AG04449 (cell line): ENCODE measurements at places on chromosomes 3 and 15.

- no peak for DNase-seq
Measured at GRCh38 chr15:44458429-44458828, 31.0 kb downstream of the CTDSPL2 start.

DNA sequence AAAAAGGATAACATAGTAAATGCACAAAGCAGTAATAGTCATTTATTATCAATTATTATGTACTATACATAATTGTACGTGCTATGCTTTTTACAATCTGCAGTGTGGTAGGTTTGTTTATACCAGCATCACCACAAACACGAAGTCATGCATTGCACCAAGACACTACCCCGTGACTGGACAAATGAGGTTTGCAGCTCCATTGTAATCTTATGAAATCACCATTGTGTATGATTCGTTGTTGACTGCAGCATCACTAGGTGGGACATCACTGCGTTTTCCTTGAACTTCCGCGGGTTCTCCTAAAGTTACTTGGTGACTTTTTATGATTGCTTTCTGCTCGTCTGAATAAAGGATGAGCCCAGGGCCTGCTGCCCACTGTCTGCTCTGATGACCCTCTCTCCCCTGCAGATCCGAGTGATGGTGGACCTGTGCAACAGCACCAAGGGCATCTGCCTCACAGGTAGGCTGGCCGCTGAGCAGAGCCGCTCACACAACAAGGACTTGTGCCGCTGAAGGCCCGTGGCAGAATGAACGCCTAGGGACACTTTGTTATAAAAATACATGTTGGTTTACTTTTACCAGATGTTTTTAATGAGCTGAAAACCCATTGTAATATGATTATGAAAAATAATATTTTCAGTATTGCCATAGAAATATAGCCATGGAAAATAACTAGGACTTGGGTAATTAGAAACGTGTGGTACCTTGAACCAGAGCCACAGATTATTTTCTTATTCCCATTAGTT is 35.8 kb downstream of the GLDN start:
- no peak for DNase-seq

DNA sequence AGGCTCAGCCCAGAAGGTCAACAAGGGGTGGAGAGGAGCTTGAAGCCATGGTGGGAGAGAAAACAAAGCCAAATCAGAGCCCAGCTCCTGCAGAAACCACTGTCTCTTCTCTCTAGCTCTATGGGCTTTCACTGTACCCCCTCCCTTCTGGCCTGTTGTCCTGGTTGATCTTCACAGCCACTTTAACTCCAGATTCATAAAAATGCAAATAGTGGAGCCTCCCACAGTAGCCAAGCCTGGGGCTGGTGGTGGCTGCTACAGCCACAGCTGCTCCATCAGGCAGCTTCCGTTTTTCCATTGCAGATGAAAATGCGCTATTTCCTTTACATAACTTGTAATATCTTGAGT is 20.7 kb upstream of the CAV3 start:
- no peak for DNase-seq

DNA sequence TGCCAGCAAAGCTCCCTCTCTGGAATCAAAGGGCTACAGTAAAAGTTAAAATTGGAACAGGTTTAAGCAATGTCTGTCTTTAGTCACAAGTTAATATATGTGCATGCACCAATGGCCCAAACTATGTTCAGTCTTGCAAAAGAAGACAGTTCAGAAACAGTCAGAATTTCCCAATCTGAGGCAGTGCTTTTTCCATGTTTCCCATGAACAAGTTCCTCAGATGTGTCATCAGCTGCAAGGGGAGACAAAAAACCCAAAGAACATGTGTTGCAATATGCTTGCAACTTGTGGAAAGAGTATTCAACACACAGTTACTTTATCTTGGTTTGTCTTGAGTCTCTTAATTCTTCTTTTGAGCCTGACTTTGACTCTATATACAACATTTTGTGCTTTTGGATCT is 148.4 kb downstream of the USP13 start:
- DNase-seq: peak; percentile 95

- no peak for DNase-seq
Measured at GRCh38 chr3:30248423-30248822, 358.0 kb upstream of the TGFBR2 start.

- DNase-seq: no peak
Measured at GRCh38 chr15:82808634-82809041, 790 bp upstream of the WHAMM start.

- no peak for DNase-seq
Measured at GRCh38 chr3:117059067-117059955, 349.7 kb downstream of the TUSC7 start.

GRCh38 chr15:83198476-83198875 is 9.1 kb downstream of the HDGFL3 start:
- DNase-seq: no peak

DNA sequence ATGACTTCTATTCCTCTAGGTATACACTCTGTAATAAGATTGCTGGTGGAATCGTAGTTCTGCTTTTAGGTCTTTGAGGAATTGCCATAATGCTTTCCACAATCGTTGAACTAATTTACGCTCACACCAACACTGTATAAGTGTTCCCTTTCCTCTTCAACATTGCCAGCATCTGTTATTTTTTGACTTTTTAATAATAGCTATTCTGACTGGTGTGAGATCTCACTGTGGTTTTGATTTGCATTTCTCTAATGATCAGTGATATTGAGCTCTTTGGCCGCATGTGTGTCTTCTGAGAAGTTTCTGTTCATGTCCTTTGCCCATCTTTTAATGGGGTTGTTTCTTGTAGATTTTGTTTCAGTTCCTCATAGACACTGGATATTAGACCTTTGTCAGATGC is 12.8 kb downstream of the NXPE3 start:
- DNase-seq: no peak

- DNase-seq: no peak
Measured at GRCh38 chr15:101615414-101615985, 36.7 kb downstream of the TM2D3 start.

GRCh38 chr3:193830791-193831191 is 237.8 kb downstream of the OPA1 start:
- no peak for DNase-seq
